ENCODE measurements at places on chromosomes 13 and 19.

GRCh38 chr19:41555748-41556147, 20.2 kb upstream of the CEACAM21 start:
- no peak for DNase-seq

- no peak for DNase-seq
These were observed 25.7 kb downstream of the COL4A2 start for GRCh38 chr13:110332750-110333149.

GRCh38 chr13:30585748-30586262, 31.9 kb upstream of the USPL1 start:
- no peak for DNase-seq

DNA sequence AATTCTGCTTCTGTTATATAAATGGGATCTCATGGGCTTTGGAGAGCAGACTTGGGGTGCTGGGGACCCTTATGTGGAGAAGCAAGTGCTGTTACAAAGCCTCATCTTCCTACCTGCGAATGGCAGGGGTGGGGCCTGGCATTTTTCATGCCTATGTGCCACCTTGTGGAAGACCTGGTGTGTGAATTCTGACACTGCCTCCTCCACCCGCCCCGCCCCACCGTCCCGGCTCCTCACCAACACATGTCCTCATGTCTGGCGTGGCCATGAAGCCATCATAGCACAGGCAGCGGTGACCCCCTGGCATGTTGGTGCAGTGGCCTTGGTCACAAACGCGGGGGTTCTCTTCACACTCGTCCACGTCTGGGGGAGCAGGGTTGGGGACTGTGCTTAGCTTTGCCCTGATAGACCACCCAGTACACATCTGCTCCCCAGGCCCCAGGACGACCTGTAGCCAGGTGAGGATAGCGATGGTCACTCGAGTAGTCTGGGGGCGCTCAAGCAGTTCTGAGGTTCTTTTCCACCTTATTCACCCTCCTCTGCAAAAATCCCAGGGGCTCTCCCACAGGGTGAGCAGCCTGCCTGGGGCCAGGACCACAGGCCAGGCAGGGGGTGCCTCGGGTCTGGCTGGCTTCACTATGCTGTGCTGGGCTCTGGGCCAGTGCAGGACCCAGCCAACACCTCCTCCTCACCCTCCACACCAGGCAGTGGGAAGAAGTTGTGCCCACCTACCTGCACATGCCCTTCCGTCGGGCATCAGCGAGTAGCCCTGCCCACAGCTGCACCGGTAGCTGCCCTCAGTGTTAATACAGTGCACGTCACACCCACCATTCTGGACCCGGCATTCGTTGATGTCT, 32.7 kb downstream of the FBN3 start:
- no peak for DNase-seq

- DNase-seq, result no peak
These were observed 91.1 kb downstream of the RAB20 start for GRCh38 chr13:110470272-110471009.

DNA sequence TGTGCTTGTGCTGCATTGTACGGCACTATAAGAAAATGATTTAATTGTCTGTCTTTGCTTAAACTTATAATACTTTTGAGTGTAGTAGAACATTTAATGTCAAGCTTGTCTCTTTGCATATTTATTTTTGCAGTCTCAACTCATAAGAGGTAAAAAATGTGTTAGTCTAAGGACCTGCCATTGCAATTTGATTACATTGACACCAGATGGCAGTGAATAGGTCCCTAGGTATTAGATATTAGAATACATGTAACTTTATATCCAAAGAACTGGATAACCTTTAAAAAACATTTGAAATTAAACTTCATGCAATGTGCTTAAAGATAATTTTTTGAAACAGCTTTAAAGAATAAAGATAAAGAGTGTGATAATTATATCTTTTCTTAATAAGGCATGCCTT, 1421.3 kb downstream of the OLFM4 start:
- DNase-seq, result no peak

GRCh38 chr19:20503476-20503875, 62.1 kb downstream of the ZNF737 start:
- DNase-seq, result no peak

DNA sequence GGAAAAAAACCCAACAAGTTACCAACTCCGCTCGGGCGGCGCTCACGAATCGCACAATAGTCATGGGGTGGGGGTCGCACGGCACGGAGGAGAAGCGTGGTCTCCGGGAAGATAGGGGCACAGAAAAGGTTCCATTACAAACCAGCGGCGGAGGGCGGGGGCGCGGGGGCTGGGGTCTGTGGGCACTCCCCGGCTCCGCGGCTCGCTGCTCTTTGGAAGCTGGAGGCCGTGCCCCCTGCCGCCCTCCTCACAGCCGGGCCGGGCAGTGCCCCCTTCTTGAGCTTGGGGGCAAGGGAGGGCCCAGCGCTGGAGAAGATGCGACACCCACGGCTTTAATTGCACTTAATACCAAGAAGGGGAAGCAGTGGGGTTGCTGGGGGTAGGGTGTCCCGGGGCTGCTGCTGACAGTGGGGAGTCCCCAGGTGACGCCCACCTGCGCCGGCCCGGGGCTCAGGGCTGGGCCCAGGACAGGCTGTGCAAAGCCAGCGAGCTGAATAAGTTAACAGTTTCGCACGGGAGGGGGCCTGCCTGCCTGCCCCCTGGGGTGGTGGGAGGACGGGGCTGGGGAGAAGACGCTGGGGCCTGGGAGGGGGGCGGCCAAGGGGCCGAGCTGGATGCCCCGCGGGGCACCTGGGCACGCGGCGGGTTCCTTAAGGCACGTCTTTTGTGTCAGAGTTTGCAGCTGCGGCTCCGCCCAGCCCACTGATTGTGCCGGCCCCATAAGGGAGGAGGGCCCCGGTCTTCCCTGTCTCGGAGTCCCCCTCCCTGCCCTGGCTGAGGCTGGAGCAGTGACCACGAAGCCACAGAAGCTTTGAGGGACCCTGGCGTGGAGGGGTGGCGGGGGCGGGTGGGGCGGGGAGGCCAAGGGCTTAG, 9.8 kb downstream of the DCAF15 start:
- DNase-seq, result no peak

- no peak for DNase-seq
These were observed 68.4 kb downstream of the SPATA13 start for GRCh38 chr13:24228852-24229458.

DNA sequence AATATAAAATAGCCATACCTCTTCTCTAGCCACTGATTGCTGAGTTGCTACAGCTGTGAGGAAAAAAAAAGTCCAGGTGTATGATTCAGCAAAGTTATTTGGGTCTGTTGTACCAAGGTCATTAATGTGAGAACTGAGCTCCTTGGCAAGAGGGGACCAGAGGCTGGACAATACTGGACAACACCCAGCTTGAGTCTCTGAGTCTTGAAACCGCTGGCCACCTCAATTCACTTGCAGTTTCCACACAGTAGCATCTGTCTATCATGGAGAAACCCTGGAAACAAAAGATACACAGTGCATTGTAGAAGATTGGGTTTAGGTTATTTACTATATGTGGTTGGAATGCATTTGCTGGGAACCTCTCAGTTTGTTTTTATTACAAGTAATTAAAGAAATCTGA, 60.4 kb downstream of the WDFY2 start:
- DNase-seq, result no peak

GRCh38 chr13:88360761-88361160, 689.6 kb downstream of the SLITRK5 start:
- DNase-seq, result no peak

DNA sequence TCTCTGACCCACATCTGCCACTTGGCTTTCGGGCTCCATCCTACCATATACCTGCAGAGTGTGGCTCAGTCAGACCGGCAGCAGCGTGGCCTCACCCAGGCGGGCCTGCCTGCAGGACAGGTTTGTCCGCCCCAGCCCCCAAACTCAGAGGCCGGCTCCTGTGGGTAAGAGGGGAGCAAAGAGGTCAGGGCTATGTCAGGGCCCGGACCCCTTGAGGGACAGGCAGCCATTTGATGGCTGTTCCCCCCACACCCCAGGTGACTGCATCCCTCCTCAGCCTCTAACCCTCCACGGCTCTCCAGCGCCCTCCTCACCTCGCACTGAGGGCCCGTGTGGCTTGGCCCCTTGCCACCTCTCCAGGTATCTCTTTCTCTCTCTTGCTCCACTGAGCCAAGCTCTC, 12.3 kb upstream of the ZBTB32 start:
- DNase-seq, result no peak

- DNase-seq, result no peak
These were observed 151.4 kb downstream of the FGF14 start for GRCh38 chr13:102250448-102250847.

GRCh38 chr13:111373486-111373885, 53.0 kb downstream of the TEX29 start:
- DNase-seq, result no peak

DNA sequence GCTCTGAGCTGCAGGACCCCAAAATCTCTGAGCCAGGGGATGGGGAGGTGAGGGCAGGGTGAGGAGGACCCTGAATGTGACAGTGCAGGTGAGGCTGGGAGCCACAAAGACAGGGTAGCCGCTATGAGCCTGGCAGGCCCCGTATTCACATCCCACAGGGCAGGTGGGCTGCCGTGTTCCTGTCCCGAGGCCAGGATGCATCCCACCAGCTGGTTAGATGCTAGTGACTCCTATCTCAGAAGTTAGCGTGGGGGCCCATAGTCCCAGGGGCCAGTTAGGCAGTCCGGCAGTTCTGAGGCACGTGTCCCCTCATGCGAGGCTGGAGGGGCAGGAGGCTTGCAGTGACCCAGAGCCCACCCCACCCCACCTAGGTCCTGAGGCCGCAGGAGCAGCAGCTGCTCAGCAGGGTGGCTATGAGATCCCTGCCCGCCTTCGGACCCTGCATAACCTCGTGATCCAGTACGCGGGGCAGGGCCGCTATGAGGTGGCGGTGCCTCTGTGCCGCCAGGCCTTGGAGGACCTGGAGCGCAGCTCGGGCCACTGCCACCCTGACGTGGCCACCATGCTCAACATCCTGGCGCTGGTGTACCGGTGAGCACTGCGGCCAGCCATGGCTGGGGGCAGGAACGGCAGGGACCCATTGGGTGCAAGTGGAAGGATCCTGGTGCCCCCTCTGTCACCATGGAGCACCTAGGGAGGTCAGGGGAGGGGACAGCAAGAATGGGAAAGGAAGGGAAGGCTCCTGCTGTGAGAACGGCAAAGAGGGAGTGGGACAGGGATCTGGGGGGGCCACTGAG, 7.2 kb downstream of the KLC3 start:
- no peak for DNase-seq

DNA sequence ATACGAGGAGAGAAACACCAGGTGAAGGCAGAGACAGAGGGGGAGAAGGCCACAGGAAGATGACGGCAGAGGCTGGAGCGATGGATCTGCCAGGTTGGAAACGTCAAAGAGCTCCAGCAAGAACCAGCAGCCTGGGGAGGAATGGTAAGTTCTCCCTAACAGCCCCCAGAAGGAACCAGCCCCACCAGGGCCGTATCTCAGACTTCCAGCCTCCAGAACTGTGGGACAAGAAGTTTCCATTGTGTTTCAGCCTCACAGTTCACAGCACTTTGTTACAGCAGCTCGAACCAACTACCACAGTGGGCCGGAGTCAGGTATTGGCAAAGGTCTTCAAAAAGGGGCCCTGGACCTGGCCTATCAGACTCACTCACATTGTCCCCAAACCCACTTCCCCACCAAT, 89.2 kb upstream of the GPR183 start:
- DNase-seq, result no peak

DNA sequence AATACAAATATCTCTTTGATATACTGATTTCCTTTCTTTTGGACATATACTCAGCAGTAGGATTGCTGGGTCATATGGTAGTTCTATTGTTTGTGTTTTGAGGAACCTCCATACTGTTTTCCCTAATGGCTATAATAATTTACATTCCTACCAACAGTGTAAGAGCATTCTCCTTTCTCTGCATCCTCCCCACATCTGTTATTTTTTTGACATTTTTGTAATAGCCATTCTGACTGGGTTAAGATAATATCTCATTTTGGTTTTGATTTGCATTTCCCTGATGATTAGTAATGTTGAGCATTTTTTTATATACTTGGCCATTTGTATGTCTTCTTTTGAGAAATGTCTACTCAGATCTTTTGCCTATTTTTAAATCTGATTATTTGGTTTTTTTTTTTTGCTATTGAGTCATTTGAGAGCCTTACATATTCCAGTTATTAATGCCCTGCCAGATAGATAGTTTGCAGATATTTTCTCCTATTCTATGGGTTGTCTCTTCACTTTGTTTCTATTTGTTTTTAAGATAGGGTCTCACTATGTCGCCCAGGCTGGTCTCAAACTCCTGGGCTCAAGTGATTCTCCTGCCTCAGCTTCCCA, 95.7 kb downstream of the FNDC3A start:
- no peak for DNase-seq

DNA sequence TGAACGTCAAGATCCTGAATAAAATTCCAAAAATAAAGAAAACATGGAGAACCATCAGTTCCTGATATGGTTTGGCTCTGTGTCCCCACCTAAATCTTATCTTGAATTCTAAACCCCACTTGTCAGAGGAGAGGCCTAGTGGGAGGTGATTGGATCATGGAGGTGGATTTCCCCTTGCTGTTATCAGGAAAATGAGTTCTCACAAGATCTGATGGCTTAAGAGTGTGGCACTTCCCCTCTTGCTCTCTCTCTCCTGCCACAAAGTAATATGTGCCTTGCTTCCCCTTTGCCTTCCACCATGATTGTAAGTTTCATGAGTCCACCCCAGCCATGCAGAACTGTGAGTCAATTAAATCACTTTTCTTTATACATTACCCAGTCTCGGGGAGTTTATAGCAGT, 827.4 kb downstream of the GPC5 start:
- DNase-seq, result no peak

- no peak for DNase-seq
These were observed 39.9 kb downstream of the MTMR6 start for GRCh38 chr13:25247360-25247759.

DNA sequence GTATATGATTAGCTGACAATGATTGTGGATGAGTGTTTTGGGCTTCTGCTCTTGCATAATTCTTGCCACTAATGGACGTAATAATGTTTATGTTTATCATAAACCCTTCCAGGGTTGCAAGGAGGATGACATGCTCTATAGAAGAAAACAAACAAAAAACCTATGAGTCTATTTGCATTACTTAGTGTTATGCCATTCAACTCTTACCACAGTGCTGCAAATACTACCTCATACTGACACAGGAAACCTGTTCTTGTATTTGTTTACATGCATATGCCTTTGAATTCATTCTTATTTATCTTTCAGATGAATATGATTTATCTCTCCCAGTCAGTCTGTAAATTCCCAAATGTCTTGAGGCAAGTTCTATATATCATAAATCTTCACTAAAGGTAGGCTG, 39.6 kb upstream of the FREM2 start:
- DNase-seq, result no peak

DNA sequence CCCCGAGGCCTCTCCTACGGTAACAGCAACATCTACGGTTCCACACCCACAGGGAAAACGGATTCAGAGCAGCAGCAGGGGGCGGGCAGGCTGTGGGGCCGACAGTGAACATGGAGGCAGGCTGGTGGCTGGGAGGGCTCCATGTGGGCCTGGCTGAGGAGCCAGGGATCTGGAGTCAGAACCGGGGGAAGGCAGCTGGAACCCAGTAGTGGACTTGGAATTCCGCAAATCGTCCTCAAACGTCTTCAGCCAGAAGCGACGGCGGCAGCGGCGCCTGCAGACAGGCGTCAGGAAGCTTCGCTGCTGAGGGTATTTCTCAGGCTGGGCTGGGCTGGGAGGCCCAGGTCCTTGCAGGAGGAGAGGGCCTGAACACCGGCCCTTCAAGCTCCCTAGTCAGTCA, 1.8 kb downstream of the TMEM86B start:
- no peak for DNase-seq

GRCh38 chr19:35439921-35440320, 8.1 kb upstream of the FFAR2 start:
- no peak for DNase-seq

All from activated CD8-positive, alpha-beta memory T cell treated with anti-CD3 and anti-CD28 coated beads for 4 hours (primary cell).